ENCODE measurements at places on chromosomes 3 and 15. TPM values are rescaled to one million over a fixed set of nuclear protein-coding genes. Genes with fewer than 3 reads are reported as not detected.

Gene FAM174B
- total RNA-seq, result 3.2 TPM

Gene GOLGA6D
- not detected for total RNA-seq

Gene CLSTN2
- under 0.01 TPM for total RNA-seq

Gene STX19
- 0.74 TPM for total RNA-seq

Gene CCDC71
- 42.0 TPM for total RNA-seq

Measured in airway epithelial cell (primary cell).